ENCODE measurements at places on chromosomes 11 and 22. TPM values are rescaled to one million over a fixed set of nuclear protein-coding genes. Genes with fewer than 3 reads are reported as not detected.

MTMR2 gene
- 7.2 TPM for polyA plus RNA-seq

POU2AF1 gene
- polyA plus RNA-seq: 0.53 TPM

MRGPRF gene
- not detected for polyA plus RNA-seq

BIRC3 gene
- 47.7 TPM for polyA plus RNA-seq

CASP5 gene
- not detected for polyA plus RNA-seq

IFITM2 gene
- polyA plus RNA-seq: 2,860 TPM

THAP7 gene
- polyA plus RNA-seq: 53.8 TPM

Data from naive thymus-derived CD4-positive, alpha-beta T cell (primary cell).